Adrenal gland (tissue), 19 donors: ENCODE measurements at places on chromosomes 3 and 15.

- DNase-seq = no peak
Measured at GRCh38 chr3:73431183-73431900, 193.4 kb downstream of the PDZRN3 start.

DNA sequence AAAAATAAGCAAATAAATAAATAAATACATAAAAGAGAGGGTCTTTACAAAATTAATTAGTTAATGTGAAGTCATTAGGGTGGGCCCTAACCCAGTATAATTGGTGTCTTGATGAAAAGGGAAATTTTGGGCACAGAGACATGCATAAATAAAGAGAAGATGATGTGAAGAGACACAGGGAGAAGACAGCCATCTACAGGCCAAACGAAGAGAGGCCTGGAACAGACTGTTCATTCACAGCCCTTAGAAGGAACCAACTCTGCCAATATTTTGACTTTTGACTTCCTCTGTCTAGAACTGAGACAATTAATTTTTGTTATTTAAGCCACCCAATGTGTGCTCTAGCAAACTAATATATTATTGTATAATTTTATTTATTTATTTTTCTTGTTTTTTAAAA, 29.6 kb upstream of the SELENOK start:
- no peak for DNase-seq

- no peak for DNase-seq
Measured at GRCh38 chr3:112175646-112176045, 42.6 kb upstream of the GCSAM start.

DNA sequence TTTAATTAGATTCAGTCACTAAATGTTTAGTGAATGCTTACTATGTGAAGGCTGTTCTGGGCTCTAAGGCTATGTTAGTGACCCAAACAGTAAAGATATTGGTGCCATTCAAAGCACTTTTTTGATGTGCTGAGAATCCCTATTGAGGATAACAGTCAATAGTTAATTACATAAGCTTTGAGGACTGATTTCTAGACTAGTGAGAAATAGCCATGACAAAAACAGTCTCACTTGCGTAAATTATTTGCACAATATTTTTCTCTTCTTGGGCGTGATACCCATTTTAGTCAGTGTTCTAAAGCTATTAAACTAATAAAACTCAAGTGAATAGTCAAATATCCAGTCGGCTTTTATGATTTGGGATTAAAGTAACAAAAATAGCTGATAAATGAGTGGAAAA, 74.6 kb downstream of the UBE2E2 start:
- no peak for DNase-seq

- no peak for DNase-seq
Measured at GRCh38 chr3:129245141-129245540, 4.3 kb upstream of the COPG1 start.

DNA sequence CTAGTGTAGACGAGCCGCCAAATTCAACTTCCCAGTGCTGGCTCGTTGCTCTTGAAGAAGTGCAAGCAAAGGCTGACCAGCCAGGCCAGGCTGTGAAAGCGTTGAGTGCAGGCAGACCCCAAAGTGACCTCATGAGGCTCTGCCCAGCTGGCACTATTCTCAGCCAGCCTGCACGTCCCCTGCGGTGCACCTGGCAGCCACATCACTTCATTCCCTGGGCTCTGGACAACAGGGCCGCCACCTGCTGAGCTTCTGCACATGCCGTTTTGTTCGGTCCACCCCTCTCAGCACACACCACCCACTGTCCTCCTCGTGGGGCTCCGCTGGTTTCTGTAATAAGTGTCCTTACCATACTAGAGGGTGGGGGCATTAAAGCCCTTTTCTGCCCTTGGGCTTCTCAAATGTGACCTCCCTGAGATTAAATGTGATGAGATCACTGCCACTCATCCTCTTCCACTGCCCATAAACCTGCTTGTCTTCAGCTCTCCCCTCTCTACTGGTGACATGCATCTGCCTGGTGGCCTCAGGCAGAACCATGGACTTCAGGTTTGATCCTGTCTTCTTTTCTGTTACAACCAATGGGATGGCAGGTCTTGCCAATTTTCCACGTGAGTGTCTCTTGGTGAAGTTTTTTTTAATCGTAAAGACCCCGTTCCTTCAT, 6.1 kb downstream of the RASGRF1 start:
- no peak for DNase-seq

GRCh38 chr3:66706890-66707289, 206.1 kb upstream of the LRIG1 start:
- DNase-seq = no peak

- DNase-seq = no peak
Measured at GRCh38 chr15:82595766-82596165, 51.4 kb downstream of the CPEB1 start.

DNA sequence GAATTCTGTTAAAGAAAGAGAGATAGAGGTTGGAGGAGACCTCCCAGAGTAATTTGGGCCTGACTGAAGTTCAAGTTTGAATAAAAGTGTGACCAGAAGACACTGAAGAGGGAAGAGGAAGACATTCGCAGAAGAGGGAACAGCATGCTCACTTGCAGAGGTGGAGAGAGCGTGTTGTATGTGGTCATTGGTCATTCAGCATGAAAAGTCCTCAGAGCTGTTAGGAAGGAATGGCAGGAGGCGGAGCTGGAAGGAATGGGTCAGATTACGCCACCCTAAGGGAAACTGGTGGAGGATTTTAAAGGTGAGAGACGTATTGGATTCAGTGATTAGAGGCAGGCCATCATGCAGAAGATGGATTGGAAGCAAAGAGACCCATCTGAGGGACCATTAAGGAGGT, 41.6 kb downstream of the IQCH start:
- DNase-seq = no peak

GRCh38 chr15:87736891-87737389, 519.6 kb downstream of the NTRK3 start:
- DNase-seq = no peak
